ENCODE measurements at places on chromosomes 4 and X.

DNA sequence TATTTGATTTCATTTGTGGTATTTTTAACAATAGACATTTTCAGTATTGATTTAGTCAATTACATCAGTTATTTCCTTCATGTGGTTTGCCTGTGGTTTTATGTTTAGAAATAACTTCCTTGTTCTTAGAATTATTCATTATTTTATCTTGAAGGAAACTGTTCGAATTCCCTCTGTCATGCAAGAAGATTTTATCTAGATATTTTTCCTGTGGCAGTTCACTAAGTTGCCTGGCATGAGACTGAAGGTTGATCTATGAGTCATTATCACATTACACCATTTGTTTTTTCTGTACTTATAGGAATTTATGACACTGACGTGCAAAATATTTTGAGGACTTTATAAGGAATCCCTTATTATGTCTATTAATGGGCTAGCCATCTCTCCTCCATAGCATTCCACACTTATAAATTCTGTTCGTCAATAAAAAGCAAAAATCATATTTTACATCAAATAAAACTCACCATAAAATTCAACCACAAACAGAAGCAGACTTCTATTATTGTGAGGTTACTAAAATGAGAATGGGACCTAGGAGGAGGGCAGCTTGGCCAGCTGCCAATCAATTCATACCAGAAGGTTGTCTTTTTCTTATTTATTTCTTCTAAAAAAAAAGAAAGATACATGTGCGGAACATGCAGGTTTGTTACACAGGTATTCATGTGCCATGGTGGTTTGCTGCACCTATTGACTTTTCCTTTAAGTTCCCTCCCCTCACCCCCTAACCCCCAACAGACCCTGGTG is 179.0 kb downstream of the KCNIP4 start:
- DNase-seq, result no peak

DNA sequence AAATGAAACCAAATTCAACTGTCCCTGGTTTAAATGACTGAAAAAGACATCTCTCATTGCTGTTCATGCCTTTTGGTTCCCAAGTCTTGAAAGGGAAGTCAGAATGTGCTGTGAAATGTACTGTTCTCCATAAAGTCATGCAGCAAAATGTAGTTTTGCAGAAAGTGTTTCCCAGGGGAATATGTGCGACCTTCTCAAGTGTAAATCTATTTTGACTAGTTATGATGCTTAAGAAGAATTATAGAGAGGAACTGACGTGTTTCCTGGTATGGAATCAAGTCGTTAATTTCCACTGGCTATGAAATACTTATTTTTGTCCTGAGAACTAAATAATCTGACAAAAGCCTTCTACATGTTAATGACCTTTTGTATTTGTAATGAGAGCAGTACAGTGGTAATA is 223.1 kb downstream of the CLCN4 start:
- no peak for DNase-seq

- DNase-seq, result no peak
These were observed 3.7 kb downstream of the SLC25A14 start for GRCh38 chrX:130343411-130343810.

- DNase-seq, result no peak
These were observed 566.0 kb upstream of the TENM3 start for GRCh38 chr4:181677201-181677600.

DNA sequence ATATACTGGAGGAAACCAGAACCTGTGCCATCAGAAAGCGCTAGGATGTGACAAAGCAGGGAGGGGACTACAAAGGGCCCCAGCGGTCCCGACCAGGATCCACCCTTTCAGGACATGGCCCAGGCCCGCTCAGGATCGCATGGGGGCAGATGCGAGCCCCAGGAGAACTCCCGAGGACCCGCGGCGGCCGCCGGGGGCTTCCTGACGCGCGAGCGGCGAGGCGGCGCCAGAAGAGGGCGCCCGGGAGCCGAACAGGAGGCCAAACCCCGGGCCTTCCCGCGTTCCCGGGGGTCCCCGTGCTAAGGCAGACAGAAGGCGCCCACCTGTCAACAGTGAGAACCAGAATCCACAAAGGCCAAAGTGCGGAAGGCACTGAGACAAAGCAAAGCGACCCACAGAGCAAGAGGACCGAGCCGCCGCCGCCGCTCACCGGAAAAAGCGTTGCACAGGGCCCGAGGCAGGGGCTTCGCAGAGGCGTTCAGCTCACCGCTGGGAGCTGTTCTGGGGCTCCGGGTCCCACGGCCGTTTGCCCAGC is 7.3 kb upstream of the OPN1LW start:
- peak; percentile 51 for DNase-seq

GRCh38 chr4:112284662-112285411 is 867 bp downstream of the TIFA start:
- DNase-seq, result no peak

DNA sequence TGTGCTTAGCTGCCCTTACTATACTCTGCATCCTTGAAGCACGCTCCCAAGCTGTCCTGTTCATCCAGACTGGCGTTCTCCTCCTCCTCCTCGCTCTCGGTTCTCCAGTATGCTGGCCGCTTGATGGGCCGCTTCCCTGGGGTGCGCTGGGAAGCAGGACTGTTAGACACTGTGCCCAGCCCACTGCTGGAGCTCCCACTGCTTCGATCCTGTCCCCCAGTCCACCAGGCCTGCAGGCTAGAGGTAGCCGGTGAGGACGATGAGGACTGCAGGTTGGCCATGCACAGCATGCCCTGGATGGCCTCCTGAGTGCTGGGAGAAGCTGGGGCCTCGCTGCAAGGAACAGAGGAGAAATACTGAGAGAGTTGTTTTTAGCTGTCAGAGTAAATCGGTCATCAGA is 59.4 kb downstream of the PHF8 start:
- no peak for DNase-seq

DNA sequence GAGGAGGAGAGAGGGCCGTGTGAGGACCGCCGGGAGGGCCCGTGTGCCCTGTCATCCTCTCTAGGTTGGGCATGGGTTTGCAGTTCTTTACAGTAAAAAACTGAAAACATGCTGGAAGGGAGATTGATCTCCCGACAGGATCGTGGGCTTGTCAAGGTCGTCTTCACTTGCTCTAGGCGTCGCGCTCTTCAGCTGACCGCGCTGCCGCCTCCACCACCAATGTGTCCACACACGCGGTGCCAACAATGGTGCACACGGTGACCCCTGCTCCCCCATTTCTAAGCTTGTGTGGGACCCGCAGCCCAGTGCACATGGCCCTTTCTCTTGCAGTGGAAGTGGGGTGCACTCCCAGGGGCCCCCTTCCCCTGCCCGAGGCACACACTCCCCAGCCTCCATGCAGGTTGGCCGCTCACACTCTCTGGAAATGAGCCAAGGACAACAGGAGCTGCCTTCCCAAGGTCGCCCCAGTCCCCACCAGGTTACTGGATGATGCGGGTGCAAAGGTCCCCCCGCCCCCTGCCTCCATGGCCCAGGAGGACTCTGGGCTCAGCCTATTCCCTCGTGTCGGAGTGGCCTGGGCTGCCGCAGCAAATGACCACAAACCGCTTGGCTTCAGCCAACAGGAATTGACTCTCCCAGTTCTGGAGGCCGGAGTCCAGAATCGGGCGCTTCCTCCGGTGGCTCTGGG is 1.7 kb upstream of the ZFP92 start:
- DNase-seq, result no peak
